ENCODE measurements at places on chromosomes 2 and 18. TPM values are rescaled to one million over a fixed set of nuclear protein-coding genes. Genes with fewer than 3 reads are reported as not detected.
A peak's percentile ranks its signal among the peaks of the same experiment; 100 is the strongest.

The HOXD9 gene
- not detected for total RNA-seq

The TMEM18 gene
- 19.3 TPM for total RNA-seq

The DTNB gene
- 29.3 TPM for total RNA-seq

The AGXT gene
- 1.0 TPM for total RNA-seq

The GAREM2 gene
- total RNA-seq = 12.1 TPM

The ONECUT2 gene
- 110 TPM for total RNA-seq

The MATN3 gene
- total RNA-seq = 3.1 TPM

The GALR1 gene
- 4.0 TPM for total RNA-seq

DNA sequence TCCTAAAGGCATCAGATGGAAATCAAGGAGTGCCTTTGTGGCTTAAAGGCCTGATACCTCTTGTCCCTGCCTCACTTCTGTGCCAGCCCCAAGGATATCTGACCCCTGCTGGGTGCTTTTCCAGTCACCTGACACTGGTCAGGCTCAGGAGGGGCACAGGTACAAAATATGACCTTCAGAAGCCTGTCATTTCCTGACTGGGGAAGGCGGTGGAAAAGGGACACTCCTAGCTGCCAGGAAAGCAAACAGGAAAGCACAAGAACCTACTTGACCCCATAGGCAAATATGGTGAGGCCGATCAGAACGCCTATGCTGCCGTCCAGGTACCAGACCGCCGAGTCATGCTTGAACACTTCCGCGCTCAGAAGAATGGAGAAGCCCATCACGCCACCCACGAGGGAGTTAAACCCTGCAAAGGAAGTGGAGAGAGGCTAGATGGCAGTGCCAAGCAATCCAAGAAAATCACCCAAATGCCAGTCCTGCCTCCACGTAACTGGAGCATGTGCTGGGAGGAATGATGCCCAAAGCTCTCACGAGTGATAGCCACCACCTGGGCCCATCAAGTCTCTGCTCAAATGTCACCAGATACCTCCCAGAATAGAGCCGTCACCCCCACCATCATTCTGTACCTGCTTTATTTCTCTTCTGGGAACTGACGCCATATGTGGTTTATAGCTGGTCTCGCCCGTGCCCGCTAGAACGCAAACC lies 204.0 kb downstream of the MGAT5 start:
- peaks cover 7% of the 10 kb centered on the region for H3K36me3 ChIP-seq
- H3K4me3 ChIP-seq = no peak overlapping the region
- H3K4me1 ChIP-seq = peaks cover 8% of the 10 kb centered on the region
- no peak overlapping the region for H3K27ac ChIP-seq

GRCh38 chr2:234661175-234661574 lies 164.3 kb upstream of the ARL4C start:
- H3K4me3 ChIP-seq = no peak overlapping the region
- H3K27ac ChIP-seq = no peak overlapping the region
- peaks cover 1% of the 10 kb centered on the region for H3K36me3 ChIP-seq
- no peaks in the 10 kb centered on the region for H3K4me1 ChIP-seq
- no peaks in the 10 kb centered on the region for H3K27me3 ChIP-seq

DNA sequence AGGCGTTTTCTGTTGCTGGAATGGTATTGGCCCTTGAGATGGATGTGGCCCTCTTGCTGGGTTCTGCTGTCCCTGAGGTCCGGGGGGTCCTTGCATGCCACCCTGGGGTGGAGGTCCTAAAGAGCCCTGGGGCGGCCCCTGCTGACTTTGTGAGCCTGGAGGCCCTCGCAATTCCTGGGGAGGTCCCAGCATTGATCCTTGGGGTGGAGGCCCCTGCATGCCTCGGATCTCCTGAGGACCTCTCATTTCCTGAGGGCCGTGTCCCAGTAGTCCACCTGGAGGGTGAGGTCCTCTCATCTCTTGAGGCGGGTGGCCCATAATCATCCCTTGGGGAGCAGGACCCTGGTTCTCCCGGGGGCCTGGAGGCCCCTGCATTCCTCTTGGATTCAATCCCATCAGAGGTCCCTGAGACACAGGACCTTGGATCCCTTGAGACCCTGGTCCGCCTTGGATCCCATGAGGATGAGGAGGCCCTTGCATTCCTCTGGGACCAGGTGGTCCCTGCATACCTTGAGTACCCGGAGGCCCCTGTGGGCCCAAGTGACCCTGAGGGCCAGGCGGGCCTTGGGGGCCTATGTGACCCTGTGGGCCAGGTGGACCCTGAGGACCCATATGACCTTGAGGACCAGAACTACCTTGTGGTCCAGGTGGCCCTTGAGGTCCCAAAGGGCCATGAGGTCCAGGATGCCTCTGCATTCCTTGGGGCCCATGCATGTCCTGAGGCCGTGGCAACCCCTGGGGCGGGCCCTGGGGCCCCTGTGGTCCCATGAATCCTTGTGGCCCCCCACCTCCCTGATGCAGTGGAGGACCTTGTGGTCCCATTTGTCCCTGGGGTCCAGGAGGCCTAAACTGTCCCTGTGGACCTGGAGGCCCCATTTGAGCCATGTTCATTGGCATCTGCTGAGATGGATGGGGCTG lies 18.3 kb downstream of the SFT2D3 start:
- no peak overlapping the region for H3K27ac ChIP-seq
- DNase-seq = no peak
- H3K27me3 ChIP-seq = no peaks in the 10 kb centered on the region
- no peaks in the 10 kb centered on the region for H3K4me1 ChIP-seq
- peaks cover 22% of the 10 kb centered on the region for H3K36me3 ChIP-seq

GRCh38 chr2:5980450-5981190 lies 288.4 kb downstream of the SOX11 start:
- peaks cover 9% of the 10 kb centered on the region for H3K4me1 ChIP-seq
- no peak for DNase-seq
- no peak overlapping the region for H3K4me3 ChIP-seq
- H3K36me3 ChIP-seq = no peaks in the 10 kb centered on the region
- peaks cover 20% of the 10 kb centered on the region for H3K27me3 ChIP-seq
- no peak overlapping the region for H3K27ac ChIP-seq

- H3K27me3 ChIP-seq = no peaks in the 10 kb centered on the region
- H3K36me3 ChIP-seq = no peaks in the 10 kb centered on the region
- H3K4me1 ChIP-seq = peaks cover 8% of the 10 kb centered on the region
- peak; percentile 73 for DNase-seq
Observed at GRCh38 chr2:26764078-26764887, at the start of gene SLC35F6. TSS of gene SLC35F6 (plus strand) at chr2:26764284. CDS start at chr2:26764350, 66 bp downstream.

DNA sequence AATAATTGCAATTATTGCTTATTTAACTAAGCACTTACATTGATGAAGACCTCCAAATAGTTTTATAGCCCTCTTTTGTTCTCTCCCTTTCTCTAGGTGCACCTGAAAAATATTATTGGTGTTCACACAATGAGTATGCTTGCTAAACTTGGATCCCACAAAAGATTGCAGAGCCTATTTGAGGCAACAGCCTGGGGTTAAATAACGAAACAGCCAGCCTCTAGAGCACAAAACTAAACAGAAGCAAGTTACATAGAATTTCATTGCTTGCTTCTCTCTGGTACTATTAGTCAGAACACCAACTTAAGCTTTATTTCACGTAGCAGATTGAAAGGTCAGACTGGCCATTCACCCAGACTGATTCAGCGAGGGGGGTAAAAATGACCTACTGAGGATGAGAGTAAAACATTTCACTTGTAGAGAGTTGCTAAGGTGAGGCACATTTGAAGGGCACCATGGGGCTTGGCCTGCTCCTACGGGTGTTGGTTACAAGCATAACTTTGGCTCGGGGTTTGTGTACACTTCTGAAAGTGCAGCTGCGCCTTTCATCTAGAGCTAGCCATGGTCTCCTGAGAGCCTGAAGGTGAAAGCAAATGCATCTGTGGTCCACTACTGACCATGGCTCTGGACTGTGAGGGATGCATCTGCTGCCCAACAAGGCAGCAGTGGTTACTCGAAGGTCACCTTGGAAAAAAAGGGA lies 225.1 kb upstream of the LRRTM1 start:
- H3K4me3 ChIP-seq = no peak overlapping the region
- H3K36me3 ChIP-seq = no peaks in the 10 kb centered on the region

GRCh38 chr2:145016711-145017110 lies 496.8 kb upstream of the ZEB2 start:
- no peaks in the 10 kb centered on the region for H3K36me3 ChIP-seq
- no peak overlapping the region for H3K27ac ChIP-seq

DNA sequence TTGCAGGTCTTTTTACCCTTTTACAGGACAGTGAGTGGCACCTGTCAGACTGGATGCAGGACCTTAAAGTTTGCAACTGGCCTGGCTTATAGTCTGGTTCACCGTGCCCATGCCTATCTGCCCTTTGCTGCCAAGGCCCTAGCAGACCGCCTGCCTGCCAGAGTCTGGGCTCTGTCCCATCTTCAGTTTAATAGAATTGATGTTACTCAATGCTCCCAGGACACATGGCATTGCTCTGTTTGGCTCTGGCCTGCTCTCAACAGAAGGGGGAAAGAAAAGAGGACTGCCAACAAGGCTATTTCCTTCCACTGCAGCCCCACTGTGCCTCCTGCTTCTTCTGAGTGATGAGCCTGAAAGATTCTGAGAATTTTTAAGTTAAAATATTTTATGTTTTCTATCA lies 25.6 kb upstream of the TMEM178A start:
- H3K4me3 ChIP-seq = no peak overlapping the region
- H3K36me3 ChIP-seq = no peaks in the 10 kb centered on the region
- H3K4me1 ChIP-seq = peaks cover 11% of the 10 kb centered on the region
- H3K27me3 ChIP-seq = no peaks in the 10 kb centered on the region

- no peak overlapping the region for H3K4me3 ChIP-seq
- H3K27ac ChIP-seq = no peak overlapping the region
- H3K4me1 ChIP-seq = peaks cover 4% of the 10 kb centered on the region
- no peak for DNase-seq
- H3K27me3 ChIP-seq = no peaks in the 10 kb centered on the region
- peaks cover 31% of the 10 kb centered on the region for H3K36me3 ChIP-seq
Observed at GRCh38 chr2:238358769-238359168, 38.5 kb downstream of the TRAF3IP1 start.

DNA sequence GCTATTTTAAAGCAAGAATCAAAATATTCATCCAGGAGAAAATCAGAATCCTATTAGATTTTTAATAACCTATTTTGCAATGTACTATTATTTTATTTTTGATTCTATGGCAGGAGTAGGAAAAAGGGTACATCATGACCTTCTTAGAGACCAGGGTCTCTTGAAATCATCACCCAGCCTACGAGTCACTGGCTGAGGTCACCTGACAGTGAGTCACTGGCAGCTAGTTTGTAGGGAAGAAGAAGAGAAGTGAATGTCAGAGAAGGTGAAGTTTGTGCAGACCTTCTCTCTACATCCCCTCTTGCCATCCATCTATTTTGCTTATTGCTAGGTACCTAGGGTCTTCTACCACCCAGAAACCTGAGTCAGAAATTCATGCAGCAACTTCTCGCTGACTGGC lies 144.2 kb downstream of the ALK start:
- peaks cover 6% of the 10 kb centered on the region for H3K4me1 ChIP-seq
- no peaks in the 10 kb centered on the region for H3K36me3 ChIP-seq
- no peak for DNase-seq
- peaks cover 5% of the 10 kb centered on the region for H3K27me3 ChIP-seq
- H3K27ac ChIP-seq = no peak overlapping the region

DNA sequence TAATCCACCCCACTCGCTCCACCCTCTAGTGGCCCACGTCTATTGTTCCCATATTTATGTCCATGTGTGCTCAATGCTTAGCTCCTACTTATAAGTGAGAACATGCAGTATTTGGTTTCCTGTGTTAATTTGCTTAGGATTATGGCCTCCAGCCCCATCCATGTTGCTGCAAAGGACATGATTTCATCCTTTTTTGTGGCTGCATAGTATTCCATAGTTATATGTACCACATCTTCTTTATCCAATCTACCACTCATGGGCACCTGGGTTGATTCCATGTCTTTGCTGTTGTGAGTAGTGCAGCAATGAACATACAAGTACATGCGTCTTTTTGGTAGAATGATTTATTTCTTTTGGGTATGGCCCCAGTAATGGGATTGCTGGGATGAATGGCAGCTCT lies 319.9 kb downstream of the DYSF start:
- no peak for DNase-seq
- peaks cover 5% of the 10 kb centered on the region for H3K27me3 ChIP-seq
- no peaks in the 10 kb centered on the region for H3K4me1 ChIP-seq
- H3K36me3 ChIP-seq = no peaks in the 10 kb centered on the region
- no peak overlapping the region for H3K27ac ChIP-seq

- no peak overlapping the region for H3K4me3 ChIP-seq
- H3K27me3 ChIP-seq = peaks cover 31% of the 10 kb centered on the region
- no peak overlapping the region for H3K27ac ChIP-seq
- H3K4me1 ChIP-seq = no peaks in the 10 kb centered on the region
Observed at GRCh38 chr2:86330001-86330400, 7.4 kb downstream of the REEP1 start.

GRCh38 chr18:60891936-60892335 lies 441.3 kb upstream of the CDH20 start:
- H3K4me1 ChIP-seq = no peaks in the 10 kb centered on the region
- no peak overlapping the region for H3K27ac ChIP-seq
- no peak for DNase-seq
- no peaks in the 10 kb centered on the region for H3K27me3 ChIP-seq

GRCh38 chr2:140882671-140883620 lies 1247.9 kb downstream of the LRP1B start:
- no peaks in the 10 kb centered on the region for H3K36me3 ChIP-seq
- H3K4me1 ChIP-seq = no peaks in the 10 kb centered on the region
- no peak for DNase-seq

DNA sequence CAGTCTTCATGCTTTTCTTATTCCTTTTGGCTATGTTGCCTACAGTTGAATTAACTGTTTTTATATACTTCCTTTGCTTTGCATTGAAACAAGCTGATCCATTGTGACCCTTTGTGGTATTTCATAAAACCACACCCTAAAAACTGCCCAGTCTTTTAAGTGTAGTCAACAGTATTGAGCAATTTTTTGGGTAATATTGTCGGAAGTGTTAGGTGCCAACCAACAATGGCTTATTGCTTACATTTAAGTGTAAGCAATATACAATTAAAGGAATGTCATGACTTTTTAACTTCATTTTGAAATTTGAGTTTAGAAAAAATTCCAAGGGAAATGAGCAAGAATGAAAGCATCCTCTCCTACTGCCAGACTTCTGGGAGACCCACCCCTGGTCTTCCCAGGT lies 174.1 kb downstream of the NEDD4L start:
- H3K4me3 ChIP-seq = no peak overlapping the region
- no peaks in the 10 kb centered on the region for H3K27me3 ChIP-seq
- H3K36me3 ChIP-seq = no peaks in the 10 kb centered on the region
- DNase-seq = no peak

DNA sequence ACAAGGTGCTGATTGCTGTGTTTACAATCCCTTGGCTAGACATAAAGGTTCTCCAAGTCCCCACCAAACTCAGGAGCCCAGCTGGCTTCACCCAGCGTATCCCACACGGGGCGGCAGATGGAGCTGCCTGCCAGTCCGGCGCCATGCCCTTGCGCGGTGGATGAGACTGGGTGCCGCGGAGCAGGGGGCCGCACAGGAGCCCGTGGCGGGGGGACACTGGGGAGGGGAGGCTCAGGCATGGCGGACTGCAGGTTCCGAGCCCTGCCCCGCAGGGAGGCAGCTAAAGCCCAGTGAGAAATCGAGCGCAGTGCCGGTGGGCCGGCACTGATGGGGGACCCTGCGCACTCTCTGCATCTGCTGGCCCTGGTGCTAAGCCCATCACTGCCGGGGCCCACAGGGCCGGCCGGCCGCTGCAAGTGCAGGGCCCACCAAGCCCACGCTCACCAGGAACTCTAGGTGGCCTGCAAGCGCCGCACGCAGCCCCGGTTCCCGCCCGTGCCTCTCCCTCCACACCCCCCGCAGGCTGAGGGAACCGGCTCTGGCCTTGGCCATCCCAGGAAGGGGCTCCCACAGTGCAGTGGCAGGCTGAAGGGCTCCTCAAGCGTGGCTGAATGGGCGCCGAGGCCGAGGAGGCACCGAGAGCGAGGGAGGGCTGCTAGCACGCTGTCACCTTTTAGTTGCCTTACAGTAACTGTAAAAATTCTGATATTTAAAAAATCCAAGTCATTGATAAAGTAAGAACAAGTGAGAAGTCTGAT lies 930.0 kb upstream of the FSHR start:
- no peak overlapping the region for H3K4me3 ChIP-seq
- no peaks in the 10 kb centered on the region for H3K27me3 ChIP-seq
- no peak for DNase-seq
- H3K4me1 ChIP-seq = peaks cover 1% of the 10 kb centered on the region
- no peaks in the 10 kb centered on the region for H3K36me3 ChIP-seq
- no peak overlapping the region for H3K27ac ChIP-seq
